ENCODE measurements at places on chromosomes 1 and 21.
A peak's percentile ranks its signal among the peaks of the same experiment; 100 is the strongest.

- peak; percentile 32 for DNase-seq
Measured at GRCh38 chr1:38064197-38064903, 17.8 kb upstream of the POU3F1 start.

GRCh38 chr21:39196838-39197237 lies 13.6 kb upstream of the PSMG1 start:
- no peak for DNase-seq

- DNase-seq = peak; percentile 51
Measured at GRCh38 chr1:47409311-47410067, 6.6 kb upstream of the FOXE3 start.

GRCh38 chr1:5551274-5551975 lies 440.8 kb downstream of the NPHP4 start:
- DNase-seq = no peak
